SJSA1 (cell line): ENCODE measurements at places on chromosomes 3 and 15.

- no peak for DNase-seq
Observed at GRCh38 chr3:130688015-130688688, 58.5 kb downstream of the PIK3R4 start.

- no peak for DNase-seq
Observed at GRCh38 chr3:51798411-51798963, 19.4 kb upstream of the IQCF6 start.

GRCh38 chr15:50911621-50912020 is 3.1 kb downstream of the AP4E1 start:
- DNase-seq: no peak

DNA sequence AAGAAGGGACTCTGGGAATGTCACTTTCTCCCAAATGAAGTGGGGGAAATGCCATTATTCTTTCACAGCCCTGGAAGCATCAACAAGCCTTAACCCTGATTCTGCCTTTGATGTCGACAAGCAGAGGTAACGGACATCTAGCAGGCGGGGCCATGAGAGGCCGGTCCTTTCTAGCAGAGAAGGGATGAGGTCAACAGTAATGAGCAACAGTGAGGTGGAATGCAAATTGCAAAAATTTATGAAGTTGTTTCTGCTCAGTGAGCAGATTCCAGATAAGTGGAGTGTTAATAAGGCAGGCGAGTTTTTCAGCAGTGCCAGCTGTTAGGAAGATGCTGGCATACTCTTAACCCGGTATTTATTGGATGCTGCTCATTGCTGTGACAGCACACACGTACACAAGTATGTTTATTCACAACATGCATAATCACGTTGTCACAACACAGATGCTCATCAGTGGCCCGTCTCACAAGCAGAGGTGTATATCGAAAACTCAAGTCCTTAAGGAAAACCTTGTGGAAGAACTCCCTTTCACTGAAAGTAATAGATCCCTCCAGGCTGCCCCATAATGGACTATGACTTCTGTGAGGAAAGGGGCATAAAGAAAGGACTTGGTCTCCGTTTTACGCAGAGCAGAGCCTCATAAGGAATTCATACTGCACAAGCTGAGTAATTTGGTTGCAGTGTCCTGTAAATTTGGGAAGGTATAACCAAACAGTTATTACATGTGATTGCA is 329.0 kb downstream of the IGSF11 start:
- DNase-seq: no peak

- no peak for DNase-seq
Observed at GRCh38 chr3:196990601-196991007, 22.0 kb upstream of the PIGZ start.

GRCh38 chr3:183153210-183153950 is 9.2 kb downstream of the LAMP3 start:
- no peak for DNase-seq

GRCh38 chr3:31173118-31173718 is 278.8 kb upstream of the GADL1 start:
- no peak for DNase-seq

- no peak for DNase-seq
Observed at GRCh38 chr15:89175617-89176191, 45.7 kb downstream of the RLBP1 start.

DNA sequence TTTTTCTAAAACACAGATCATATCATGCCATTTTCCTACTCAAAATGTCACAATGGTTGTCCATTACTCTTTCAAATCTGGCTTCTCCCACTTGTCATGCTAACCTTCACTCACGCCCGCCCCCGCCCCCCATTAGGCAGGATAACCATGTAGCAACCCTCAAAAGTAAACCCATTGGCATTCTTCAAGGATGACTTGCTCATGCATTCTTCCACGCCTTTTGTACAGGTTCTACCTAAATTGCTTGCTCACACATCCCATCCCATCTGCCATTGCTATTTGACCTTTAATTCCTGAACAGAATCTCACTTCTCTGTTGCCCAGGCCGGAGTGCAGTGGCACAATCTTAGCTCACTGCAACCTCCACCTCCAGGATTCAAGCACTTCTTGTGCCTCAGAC is 389.3 kb downstream of the MCTP2 start:
- DNase-seq: no peak

GRCh38 chr3:184470551-184470950 is 90.7 kb downstream of the CHRD start:
- DNase-seq: no peak

DNA sequence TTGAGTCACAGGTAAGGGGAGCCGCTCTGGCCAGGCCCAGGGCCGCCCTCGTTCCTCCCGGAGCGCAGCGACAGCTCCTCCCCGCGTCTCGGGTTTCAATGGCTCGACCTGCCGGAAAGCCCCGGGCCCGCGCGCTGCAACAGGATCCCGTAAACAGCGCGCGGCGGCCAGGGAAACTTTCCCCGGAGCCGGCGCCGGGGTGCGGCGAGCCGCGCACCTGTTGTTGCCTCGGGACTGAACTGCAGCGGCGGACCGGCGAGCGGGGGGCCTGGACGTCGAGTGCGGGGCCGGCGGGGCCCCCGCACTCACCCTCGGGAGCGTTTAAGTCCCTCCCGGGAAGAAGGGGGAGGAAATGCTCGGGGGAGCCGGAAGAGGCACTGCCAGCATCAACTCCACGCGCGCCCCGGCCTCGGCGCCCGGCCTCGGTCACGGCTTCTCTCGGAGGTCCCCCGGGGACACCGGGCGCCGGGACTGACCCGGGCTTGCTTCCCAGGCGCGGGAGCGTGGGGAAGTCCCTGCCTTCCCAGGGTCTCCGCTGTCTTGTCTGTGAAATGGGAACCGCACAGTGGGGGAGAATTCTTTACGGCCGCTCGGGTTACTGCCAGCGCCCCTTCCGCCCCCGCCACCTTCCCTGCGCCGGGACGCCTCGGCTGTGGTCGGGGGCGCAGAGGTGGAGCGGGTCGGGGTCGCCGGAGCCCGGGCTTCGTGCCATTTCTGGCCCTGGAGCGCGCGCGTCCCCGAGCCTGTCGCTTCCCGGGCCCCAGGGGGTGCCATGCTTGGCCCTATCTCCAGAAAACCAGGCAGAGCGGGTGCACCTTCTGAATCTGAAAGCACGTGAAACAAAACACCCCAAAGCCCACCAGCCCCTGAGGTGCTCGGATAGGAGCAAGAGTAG is 7.5 kb upstream of the PGPEP1L start:
- peak; percentile 70 for DNase-seq

- DNase-seq: peak; percentile 71
Observed at GRCh38 chr3:128112357-128112968, 11.1 kb downstream of the RUVBL1 start.

DNA sequence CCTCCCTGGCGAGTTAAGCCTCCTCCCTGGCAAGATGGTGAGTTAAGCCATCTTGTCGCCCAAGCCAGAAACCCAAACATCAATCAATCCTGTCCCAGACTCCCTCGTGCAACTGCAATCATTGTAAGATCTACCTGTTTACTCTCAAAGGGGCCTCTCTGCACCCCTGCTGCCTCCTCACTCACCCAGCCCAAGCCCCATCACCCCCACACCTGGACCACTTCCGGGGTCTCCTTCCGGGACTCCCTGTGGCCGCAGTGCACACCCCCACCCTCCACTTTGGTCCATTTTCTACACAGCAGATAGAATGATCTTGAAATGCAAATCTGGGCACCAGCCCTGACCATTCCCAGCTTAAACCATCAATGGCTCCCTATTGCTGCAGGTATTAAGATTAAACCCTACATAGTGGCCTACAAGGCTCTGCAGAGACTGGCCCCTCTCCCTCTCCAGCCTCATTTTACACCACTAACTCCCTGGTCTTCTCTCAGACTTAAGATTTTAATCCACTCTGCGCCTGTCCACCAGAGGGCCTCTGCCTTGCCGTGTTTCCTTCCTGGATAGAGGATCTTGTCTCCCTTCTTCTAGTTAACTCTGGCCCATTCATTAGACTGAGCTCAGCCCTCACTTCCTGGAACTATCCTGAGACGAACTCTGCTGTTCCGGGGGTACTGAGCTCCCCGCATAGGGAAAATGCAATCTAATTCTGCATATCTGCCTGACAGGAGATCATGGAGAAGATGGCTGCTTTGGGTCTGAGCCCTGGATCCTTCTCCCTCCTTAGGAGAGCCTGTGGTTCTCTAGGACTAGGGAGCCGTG is 41.9 kb upstream of the SLC6A1 start:
- DNase-seq: no peak

GRCh38 chr15:28955160-28955992 is 69.6 kb downstream of the APBA2 start:
- peak; percentile 66 for DNase-seq

DNA sequence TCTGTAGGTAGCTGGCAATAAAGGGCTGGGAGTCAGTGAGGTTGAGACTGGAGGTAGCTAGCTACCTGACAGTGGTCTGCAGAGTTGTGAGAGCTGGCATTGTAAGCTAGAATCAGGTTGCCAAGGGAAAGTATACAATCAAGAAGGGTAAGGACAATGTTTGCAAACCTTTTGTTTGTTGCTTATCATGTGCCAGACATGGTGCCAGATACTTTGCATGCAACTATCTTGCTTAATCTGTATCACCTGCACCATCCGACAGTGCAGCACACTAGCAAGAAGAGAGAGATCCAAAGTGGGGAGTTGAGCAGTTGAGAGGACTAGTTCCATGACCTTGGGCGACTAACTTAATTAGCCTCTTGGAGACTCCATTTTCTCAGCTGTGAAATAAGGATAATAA is 236.4 kb downstream of the PDCD6IP start:
- DNase-seq: no peak

DNA sequence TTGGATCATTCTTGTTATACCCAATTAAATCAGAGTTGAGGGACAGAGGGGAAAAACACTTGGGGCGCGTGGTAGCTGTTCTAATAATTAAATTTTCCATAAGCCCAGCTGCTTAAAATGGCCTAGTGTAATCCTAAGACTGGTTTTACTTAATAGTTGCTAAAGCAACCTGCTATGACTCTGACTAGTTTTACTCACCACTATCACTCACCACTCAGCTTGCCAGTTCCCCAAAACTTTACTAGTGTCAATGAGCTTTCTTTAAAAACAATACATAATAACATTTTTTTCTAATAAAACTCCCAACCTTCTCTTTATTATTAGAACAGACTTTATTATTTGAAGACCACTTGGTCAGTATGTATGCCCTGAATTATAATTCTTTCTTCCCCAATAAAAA is 49.6 kb downstream of the ECT2 start:
- DNase-seq: no peak

GRCh38 chr3:67937498-67938118 is 283.2 kb upstream of the SUCLG2 start:
- no peak for DNase-seq

DNA sequence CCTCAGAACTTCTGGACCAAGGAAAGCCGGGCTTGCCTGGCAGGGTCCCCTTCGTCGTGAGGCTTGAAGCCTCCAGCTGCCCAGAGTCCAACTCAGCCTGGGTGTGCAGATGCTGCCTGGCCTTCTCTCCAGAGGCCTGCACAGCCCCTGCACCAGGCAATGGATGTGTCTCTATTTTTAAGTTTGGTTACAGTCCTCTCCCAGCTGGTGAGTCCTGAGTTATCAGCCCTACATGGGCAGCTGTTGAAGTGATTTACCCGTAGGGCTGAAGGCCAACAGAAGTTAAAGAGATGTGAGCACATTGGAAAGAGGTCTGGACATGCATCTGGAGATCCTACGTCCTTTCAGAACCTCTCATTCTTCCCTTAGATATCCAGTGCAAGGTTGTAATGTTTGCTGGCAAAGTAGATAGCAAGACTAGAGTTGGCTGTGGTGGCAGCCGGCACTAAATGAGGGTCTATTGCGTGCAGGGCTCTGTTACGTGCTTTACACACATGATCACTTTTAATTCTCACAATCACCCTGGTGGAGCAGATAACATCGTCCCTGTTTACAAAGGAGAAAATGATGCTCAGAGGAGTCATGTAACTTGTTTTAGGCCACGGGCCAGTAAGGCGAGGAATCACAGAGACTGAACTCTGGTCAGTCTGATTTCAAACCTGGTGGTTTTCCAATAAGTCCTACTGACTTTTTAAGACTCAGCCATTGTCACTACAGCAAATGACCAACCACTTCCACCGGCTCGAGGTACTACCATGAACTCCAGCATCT is 9.9 kb downstream of the FYCO1 start:
- DNase-seq: no peak

DNA sequence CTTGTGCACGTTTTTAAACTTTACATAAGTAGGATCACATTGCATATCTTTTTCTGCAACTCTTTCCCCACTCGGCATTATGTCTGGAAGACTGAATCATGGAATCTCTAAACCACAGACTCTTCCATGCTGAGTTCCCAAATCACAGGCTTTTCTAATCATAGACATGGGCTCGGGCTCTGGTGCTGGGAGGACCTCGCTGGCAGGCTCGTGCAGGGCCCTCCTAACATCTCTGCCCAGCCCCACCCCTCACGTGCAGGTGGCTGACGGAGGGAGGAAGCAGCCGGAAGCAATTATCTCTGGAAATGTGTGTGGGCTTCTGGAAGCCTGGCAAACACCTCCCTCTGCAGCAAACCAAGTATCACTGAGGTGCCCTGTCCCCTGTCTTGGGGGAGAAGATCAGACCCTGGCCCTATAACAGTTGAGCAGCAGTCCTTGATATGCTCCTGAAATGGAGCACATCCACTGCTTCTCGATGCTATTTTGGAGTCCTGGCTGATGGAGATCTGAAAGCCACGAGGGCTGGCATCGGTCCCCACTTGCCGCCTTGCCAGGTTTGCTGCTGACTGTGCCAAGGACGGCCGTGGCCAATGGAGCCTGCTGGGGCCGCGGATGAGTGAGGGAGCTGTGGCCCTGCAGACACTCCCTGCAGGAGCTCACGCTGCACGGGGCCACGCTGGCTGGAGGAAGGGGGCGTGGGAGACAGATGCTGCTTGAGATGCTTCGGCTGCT is 4.4 kb upstream of the IQSEC1 start:
- DNase-seq: no peak

DNA sequence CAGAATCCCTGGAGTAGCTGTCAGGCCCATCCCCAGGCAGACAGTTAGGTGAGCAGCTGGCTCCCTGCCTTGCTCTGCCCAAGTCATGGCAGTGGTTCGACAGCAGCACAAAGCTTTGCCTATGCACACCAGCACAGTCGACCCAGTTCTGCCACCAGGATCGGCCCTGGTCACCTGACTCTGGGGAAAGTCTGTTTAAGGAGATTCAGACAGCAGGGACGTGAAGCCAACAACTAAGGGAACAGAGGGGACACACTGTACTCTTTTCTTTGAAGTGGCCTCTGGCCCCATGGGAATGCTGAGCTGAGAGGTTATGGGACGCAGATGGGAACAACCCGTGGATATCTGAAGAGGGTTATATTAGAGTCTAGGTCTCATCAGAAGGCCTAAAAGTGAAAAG is 134.8 kb downstream of the CHDH start:
- no peak for DNase-seq

- no peak for DNase-seq
Observed at GRCh38 chr3:197471221-197472010, 84.4 kb downstream of the BDH1 start.
